Upper lobe of left lung (tissue), 6 donors: ENCODE measurements at places on chromosomes 1 and 21. TPM values are rescaled to one million over a fixed set of nuclear protein-coding genes. Genes with fewer than 3 reads are reported as not detected.

The HSD11B1 gene
- total RNA-seq, result 25.8 TPM

DNA sequence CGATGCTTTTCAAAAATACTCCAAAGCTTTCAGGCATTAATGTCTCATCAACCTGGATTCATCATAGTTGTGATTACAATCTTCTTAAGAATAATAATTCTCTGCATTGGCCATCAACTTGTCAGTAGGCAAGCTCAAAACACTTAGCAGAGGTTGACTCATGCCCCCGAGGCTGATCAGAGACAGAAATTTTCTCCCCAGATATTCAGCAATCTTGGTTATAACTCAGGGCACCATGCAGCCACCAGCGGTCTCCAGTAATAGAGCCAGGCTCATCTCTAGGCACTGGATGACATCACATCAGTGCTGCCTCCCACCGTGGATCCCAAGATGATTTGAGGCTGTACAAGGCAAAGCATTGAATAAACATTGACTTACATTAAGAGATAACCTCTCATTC lies 14.3 kb upstream of the IFFO2 start:
- DNase-seq, result no peak

The KCNT2 gene
- 4.2 TPM for total RNA-seq

GRCh38 chr21:35333831-35334618 lies 284.9 kb upstream of the RUNX1 start:
- DNase-seq, result peak; percentile 35

GRCh38 chr1:64484651-64485050 lies 14.7 kb downstream of the CACHD1 start:
- DNase-seq, result no peak

The MFAP2 gene
- 2.1 TPM for total RNA-seq

- DNase-seq, result no peak
Observed at GRCh38 chr1:207288315-207288714, 33.2 kb upstream of the CD55 start.

The SLC44A5 gene
- total RNA-seq, result not detected

DNA sequence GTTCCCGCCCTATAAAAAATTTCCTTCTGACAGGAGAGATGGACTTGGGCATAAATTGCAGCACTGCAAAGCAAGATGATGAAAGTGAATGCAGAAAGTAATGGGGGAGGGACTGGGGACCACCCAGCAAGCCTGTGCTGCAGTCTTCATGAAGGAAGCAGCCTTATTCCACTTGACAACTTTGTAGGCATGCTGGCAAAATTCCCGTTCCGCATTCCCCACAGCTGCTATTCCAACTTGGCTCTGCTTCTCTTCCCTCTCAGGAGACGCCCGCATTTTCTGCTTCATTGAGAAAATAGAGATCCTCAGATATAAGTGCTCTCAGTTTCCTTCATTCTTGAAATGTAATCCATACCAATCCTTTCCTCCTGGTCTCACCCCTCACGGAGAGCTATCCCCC lies 2.4 kb downstream of the HMGB4 start:
- peak; percentile 39 for DNase-seq
